ENCODE measurements at places on chromosomes 7 and 10.
A peak's percentile ranks its signal among the peaks of the same experiment; 100 is the strongest.

DNA sequence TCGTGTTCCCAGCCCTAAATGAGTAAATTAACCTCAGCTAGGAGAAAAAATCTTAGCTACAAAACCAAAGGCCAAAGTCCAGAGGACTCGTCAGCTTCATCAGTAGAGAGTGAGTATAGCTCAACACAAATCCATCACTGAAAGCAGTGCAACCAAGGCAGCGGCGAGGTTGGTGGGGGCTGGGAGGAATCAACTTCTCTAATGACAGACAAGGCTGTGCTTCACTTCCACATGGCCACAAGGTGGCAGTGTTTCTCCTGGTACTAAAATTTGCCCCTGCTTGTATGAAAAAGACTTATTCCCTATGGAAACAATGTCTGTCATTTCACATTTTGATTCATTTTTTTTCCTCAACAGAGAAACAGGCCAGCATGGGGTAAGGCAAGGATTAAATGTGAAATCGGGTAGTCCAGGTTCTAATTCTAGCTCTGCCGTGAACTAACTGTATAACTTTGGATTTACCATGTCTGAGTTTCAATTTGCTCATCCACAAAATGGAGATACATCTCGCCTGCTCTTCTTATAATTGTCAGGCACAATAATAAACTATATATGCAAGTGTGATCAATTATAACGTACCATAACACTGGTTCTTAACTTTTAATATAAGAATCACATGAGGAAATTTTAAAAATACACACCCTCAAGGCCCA lies 39.3 kb downstream of the FAS start:
- DNase-seq, result peak; percentile 63

DNA sequence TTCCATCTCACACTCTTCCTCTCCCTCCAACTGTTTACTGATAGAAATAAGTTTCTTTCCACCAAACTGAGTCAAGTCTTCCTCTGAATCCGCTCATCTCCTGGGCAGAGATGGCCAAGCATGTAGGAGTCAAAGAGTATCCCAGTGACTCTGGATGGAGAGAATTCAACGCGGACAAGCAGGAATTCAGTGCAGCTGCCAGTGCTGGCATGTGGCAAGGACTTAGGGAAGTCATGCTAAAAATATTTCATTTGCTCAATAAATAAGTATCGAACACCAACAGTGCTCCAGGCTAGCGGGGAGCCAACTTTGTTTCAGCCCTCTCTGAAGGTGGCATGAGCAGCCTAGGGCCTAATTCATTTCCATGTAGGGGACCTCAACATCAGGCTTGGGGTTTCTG lies 351.6 kb upstream of the ZMIZ1 start:
- no peak for DNase-seq

GRCh38 chr7:22843681-22844309 lies 21.1 kb upstream of the TOMM7 start:
- no peak for DNase-seq

- DNase-seq, result no peak
Measured at GRCh38 chr7:142636751-142637150, 112.5 kb upstream of the PRSS1 start.

DNA sequence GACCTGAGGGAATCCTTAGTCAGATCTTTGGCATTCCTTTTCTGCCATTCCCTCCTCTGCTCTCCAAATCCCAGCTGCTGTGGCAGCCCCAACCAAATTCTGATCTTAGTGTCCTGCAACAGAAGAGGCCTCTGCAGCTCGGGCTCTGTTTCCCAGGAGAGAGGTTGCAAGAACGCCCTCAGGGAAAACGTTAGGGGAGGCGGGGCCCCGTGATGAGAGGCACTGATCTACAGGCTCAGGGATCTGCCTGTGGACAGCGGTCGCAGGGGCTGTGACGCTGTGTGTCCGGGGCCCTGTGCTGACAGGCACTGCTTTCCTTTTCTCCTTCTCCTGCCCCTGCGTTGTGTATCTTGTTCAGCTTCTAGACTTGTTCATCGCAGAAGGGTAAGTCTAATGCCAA lies 57.3 kb upstream of the DPYSL4 start:
- DNase-seq, result no peak

DNA sequence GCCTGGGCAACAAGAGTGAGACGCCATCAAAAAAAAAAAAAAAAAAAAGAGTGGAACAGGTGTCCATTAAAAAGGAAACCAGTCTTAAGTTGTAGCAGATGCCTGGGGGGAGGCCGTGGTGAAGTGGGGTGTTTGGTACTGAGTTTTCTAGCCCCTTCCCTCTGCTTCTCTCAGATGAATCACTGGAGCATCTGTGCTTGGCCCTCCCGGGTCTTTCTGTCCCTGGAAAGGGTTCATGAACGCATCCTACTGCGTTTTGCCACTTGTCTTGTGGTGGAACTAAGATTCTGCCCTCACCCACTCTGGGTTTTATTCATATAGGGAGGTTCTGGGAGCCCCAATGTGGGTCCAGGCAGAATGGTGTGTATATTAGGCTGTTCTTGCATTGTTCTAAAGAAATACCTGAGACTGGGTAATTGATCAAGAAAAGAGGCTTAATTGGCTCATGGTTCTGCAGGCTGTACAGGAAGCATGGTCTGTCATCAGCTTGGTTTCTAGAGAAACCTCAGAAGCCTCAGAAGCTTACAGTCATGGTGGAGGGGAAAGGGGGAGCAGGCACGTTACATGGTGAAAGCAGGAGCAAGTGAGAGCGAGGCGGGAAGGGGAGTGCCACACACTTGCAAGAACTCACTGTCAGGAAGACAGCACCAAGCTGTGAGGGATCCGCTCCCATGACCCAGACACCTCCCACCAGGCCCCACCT lies 63.5 kb downstream of the CAMK1D start:
- DNase-seq, result no peak

DNA sequence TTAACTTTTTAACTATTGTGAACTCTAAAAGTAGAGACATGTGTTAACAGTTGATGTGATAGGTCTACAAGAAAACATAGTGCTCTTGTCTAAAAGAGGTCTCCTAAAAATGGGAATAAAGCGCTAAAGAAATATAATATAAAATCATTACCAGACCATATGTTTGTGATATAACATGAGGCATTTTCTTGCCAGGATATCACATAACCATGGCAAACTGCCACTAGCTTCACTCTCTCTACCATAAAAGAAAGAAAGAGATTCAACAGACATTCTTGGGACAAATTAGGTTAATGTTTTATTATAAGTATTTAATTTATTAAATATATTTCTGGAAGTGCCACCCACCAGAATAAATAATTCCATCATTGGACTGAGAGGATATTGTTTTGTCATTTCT lies 115.0 kb downstream of the TMEM26 start:
- DNase-seq, result no peak

- no peak for DNase-seq
Measured at GRCh38 chr7:40909346-40909980, 774.7 kb downstream of the SUGCT start.

DNA sequence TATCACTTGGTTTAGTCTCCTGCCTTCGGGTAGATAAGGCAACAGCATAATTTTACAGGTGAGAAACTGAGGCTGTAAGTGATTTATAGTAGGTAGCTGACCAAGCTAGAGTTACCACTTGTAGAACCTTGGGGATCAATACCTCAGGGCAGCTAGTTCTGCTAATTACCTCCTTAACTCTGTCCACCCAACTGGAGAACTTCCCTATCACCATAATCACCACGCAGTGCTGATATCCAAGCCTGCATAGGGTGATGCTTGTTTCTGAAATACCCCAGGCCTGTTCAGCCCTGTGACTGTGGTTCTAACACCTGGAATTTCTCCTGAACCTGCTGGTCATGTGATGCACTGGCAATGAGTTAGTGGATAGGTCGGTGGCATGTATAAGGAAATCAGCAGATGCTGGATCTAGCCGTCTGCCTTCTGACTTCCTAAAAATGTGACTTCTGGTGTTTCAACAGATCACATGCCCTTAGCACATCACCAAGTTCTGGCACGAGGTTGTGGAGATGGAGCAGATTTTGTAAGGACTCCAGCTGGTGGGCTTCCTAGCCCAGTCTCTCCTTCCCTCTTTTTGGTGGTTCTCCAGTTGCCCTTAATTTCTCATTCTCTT lies 15.3 kb downstream of the PLAU start:
- DNase-seq, result no peak

- DNase-seq, result no peak
Measured at GRCh38 chr10:59435707-59436106, 73.4 kb upstream of the FAM13C start.

DNA sequence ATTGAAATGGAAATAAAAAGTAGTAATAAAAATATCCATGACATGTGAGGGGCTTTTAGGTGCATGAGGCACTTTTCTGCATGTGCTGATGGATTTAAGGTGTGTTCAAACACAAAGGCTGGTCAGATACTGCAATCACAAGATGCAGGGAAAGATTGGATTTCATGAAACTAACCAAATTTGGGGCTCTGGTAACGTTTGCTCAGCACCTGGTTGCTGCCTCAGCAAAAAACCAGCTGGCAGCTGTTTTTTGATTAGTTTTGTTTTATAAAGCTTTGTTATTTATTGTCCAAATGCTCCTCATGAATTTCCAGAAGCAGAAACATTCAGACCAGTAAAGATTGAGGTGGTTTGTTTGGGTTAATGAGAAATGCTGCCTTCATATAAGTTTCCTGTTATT lies 195.7 kb upstream of the NRG3 start:
- DNase-seq, result no peak

DNA sequence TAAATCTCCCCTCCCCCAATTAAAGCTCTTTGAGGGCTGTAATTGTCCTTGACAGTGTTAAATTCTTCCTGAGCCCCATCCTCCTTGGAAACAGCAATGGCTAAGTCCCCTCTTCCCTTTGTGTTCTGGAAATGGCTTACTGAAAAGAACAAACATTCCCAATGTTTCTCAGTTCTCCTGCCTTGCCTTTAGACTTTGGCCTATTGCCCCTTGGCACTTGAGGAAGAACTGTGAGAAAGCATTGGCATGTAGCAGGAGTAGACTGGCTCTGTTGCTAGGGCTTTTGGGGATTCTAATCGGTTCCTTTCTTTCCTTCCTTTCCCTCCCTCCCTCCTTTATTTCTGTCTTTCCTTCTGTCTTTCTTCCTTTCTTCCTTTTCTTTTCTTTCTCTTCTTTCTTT lies 463.3 kb upstream of the PODXL start:
- no peak for DNase-seq

- peak; percentile 11 for DNase-seq
Measured at GRCh38 chr10:59362144-59362958, at the start of gene FAM13C. Gene FAM13C (minus strand): TSS chr10:59362549. CDS start chr10:59362460, 89 bp downstream.

DNA sequence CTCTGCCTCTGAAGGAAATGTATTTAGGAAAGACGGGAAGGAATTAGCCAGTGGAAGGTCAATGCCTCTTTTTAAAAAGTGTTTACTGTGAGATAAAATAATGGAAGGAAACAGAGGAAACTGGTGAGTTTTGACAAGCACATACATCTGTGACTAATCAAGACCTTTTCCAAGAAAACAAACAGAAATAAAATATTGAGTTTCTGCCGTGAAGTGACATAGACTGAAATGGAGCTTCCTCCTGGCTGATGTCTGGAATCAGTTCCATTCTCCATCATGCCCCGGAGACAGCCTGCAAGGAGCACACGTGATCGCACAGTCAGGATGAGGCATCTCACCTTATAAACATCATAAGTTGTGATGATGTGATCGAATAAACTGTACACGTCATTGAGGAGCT lies 30.7 kb downstream of the TECTB start:
- no peak for DNase-seq

GRCh38 chr10:97444212-97444611 lies 1.6 kb downstream of the EXOSC1 start:
- no peak for DNase-seq

DNA sequence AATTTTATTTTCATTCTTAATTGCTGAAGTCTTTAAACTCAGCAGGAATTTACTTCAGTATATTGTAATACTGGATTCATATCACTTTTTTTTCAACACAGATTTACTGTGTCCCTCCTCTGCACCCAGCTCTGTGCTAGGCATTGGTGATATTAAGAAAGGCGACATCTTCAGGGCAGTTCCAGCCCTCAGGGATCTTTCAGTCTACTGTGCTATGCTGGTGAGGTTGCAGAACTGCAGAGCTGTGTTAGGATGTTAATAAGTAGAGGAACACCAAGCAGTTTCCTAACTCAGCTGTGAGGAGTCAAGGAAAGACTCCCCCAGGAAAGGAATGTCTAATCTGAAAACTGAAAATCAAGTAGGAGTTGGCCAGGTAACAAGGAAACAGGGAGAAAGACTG lies 158.2 kb upstream of the NPY start:
- DNase-seq, result no peak

- no peak for DNase-seq
Measured at GRCh38 chr10:84059526-84059925, 79.8 kb upstream of the GHITM start.

GRCh38 chr10:3935141-3935540 lies 150.1 kb upstream of the KLF6 start:
- peak; percentile 95 for DNase-seq

DNA sequence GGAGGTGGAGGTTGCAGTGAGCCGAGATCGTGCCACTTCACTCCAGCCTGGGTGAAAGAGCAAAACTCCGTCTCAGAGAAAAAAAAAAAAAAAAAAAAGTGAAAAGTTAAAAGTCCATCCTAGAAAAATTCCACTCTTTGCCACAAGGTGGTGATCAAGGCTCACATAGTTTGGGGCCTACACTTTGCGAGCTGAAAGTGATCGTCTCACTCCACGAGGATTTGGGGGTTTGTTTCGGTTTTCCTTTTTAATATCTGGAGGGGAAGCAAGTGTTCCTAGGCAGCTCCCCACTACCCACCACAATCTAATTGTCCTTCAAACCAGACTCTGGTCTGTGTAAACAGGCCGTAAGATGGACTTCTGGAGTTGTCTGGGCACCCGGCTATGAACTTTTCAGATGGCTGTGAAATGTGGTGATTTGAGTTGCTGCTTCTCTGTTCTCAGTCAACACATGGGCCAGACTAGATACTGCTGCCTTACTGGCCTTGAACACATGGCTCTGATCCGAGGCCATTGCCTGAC lies 27.1 kb downstream of the PRLHR start:
- DNase-seq, result peak; percentile 50

GRCh38 chr10:132677473-132678227 lies 108.3 kb downstream of the NKX6-2 start:
- DNase-seq, result no peak
